Smooth muscle cell of the umbilical artery (primary cell): ENCODE measurements at places on chromosomes 11 and 22. TPM values are rescaled to one million over a fixed set of nuclear protein-coding genes. Genes with fewer than 3 reads are reported as not detected.

DSCAML1 gene
- total RNA-seq, result not detected in 2 replicates

OR6T1 gene
- total RNA-seq, result not detected in 2 replicates

OR51B5 gene
- total RNA-seq, result 0.09 and 0.30 TPM in 2 replicates

TCN1 gene
- not detected in 2 replicates for total RNA-seq

SLC22A8 gene
- total RNA-seq, result not detected in 2 replicates

EHF gene
- 1.2 and 16.0 TPM in 2 replicates for total RNA-seq

NXPE1 gene
- total RNA-seq, result not detected in 2 replicates

MMP11 gene
- 14.0 and 15.4 TPM in 2 replicates for total RNA-seq

SYT7 gene
- 0.59 and 11.1 TPM in 2 replicates for total RNA-seq

ELF5 gene
- not detected in 2 replicates for total RNA-seq

OR4C46 gene
- not detected in 2 replicates for total RNA-seq

TPBGL gene
- total RNA-seq, result under 0.01 and 0.05 TPM in 2 replicates

TRIM51 gene
- not detected in 2 replicates for total RNA-seq

APOBEC3G gene
- total RNA-seq, result 5.0 and 7.0 TPM in 2 replicates

FOLH1 gene
- not detected in 2 replicates for total RNA-seq

LARGE2 gene
- total RNA-seq, result under 0.01 TPM in 1 of 2 replicates, not detected in the other

FOSL1 gene
- 6.2 and 31.1 TPM in 2 replicates for total RNA-seq

SELENOM gene
- 118 and 197 TPM in 2 replicates for total RNA-seq

XRRA1 gene
- total RNA-seq, result 20.5 and 25.9 TPM in 2 replicates

MS4A12 gene
- total RNA-seq, result not detected in 2 replicates

GLB1L3 gene
- not detected in 2 replicates for total RNA-seq

PLAAT5 gene
- not detected in 2 replicates for total RNA-seq

C11orf16 gene
- total RNA-seq, result not detected in 2 replicates

KRTAP5-11 gene
- not detected in 2 replicates for total RNA-seq

RIMBP3B gene
- 0.05 TPM in 1 of 2 replicates, not detected in the other for total RNA-seq

HOATZ gene
- not detected in 2 replicates for total RNA-seq

AQP11 gene
- total RNA-seq, result 2.8 and 8.9 TPM in 2 replicates

XBP1 gene
- total RNA-seq, result 174 and 244 TPM in 2 replicates

OR5I1 gene
- not detected in 2 replicates for total RNA-seq

NADSYN1 gene
- 100 and 121 TPM in 2 replicates for total RNA-seq

SCGB2A2 gene
- not detected in 2 replicates for total RNA-seq

C11orf87 gene
- total RNA-seq, result under 0.01 and 0.23 TPM in 2 replicates

ELMOD1 gene
- 2.1 and 2.8 TPM in 2 replicates for total RNA-seq

PRRG4 gene
- under 0.01 and 0.09 TPM in 2 replicates for total RNA-seq

DYNC2H1 gene
- 40.7 and 55.8 TPM in 2 replicates for total RNA-seq

OR5B2 gene
- total RNA-seq, result not detected in 2 replicates

OR10D3 gene
- not detected in 2 replicates for total RNA-seq

C11orf97 gene
- not detected in 2 replicates for total RNA-seq

OR51F1 gene
- total RNA-seq, result not detected in 2 replicates

DLG2 gene
- total RNA-seq, result 1.5 and 2.1 TPM in 2 replicates

B3GAT3 gene
- total RNA-seq, result 61.5 and 63.5 TPM in 2 replicates

IL18 gene
- 0.37 TPM in 1 of 2 replicates, not detected in the other for total RNA-seq

ZNF195 gene
- total RNA-seq, result 16.9 and 23.1 TPM in 2 replicates

OR10A2 gene
- not detected in 2 replicates for total RNA-seq

GATD1 gene
- 17.8 and 30.4 TPM in 2 replicates for total RNA-seq
